Articular chondrocyte of knee joint (primary cell): ENCODE measurements at places on chromosomes 4 and X. TPM values are rescaled to one million over a fixed set of nuclear protein-coding genes. Genes with fewer than 3 reads are reported as not detected.

The RGN gene
- total RNA-seq, result 6.1 and 9.6 TPM in 2 replicates

The BEND4 gene
- total RNA-seq, result 0.11 TPM in 1 of 2 replicates, not detected in the other

The TMEM144 gene
- 9.4 and 11.8 TPM in 2 replicates for total RNA-seq

The TADA2B gene
- 11.5 and 13.4 TPM in 2 replicates for total RNA-seq

The TEX13C gene
- total RNA-seq, result not detected in 2 replicates

The COL4A6 gene
- not detected in 2 replicates for total RNA-seq

The FAM241A gene
- total RNA-seq, result 0.65 TPM in 2 replicates

The SPANXB1 gene
- not detected in 2 replicates for total RNA-seq

The CRLF2 gene
- total RNA-seq, result 0.11 TPM in 1 of 2 replicates, not detected in the other

The ODAM gene
- total RNA-seq, result not detected in 2 replicates

The FAM9C gene
- total RNA-seq, result under 0.01 TPM in 1 of 2 replicates, not detected in the other

The LCORL gene
- total RNA-seq, result 21.0 and 25.7 TPM in 2 replicates

The GPRIN3 gene
- total RNA-seq, result 0.22 and 0.26 TPM in 2 replicates

The SSX4B gene
- not detected in 2 replicates for total RNA-seq

The MTNR1A gene
- 0.32 TPM in 1 of 2 replicates, not detected in the other for total RNA-seq

The ADH4 gene
- total RNA-seq, result 0.13 and 0.32 TPM in 2 replicates

The MAGEB2 gene
- not detected in 2 replicates for total RNA-seq

The SLC4A4 gene
- 5.2 and 5.4 TPM in 2 replicates for total RNA-seq

The IL3RA gene
- total RNA-seq, result 0.13 and 0.76 TPM in 2 replicates

The AFF2 gene
- total RNA-seq, result 1.8 and 5.1 TPM in 2 replicates

The NHS gene
- total RNA-seq, result 6.1 and 8.1 TPM in 2 replicates

The GAGE2A gene
- not detected in 2 replicates for total RNA-seq

The FGF13 gene
- total RNA-seq, result 0.52 and 1.5 TPM in 2 replicates

The ZNF185 gene
- 3.4 and 5.0 TPM in 2 replicates for total RNA-seq

The RS1 gene
- total RNA-seq, result not detected in 2 replicates

The MGAT4D gene
- not detected in 2 replicates for total RNA-seq

The ELF2 gene
- 55.1 and 62.4 TPM in 2 replicates for total RNA-seq

The TMEM184C gene
- total RNA-seq, result 43.4 and 51.0 TPM in 2 replicates

The SPANXN5 gene
- not detected in 2 replicates for total RNA-seq

The CCSER1 gene
- 0.11 TPM in 1 of 2 replicates, not detected in the other for total RNA-seq

The LINC00632 gene
- 15.2 and 20.0 TPM in 2 replicates for total RNA-seq

The RBMXL3 gene
- total RNA-seq, result not detected in 2 replicates

The STK32B gene
- 10.8 and 13.1 TPM in 2 replicates for total RNA-seq

The PAGE1 gene
- total RNA-seq, result not detected in 2 replicates

The MYOZ2 gene
- total RNA-seq, result not detected in 2 replicates

The HSFX3 gene
- not detected in 2 replicates for total RNA-seq

The VCX3A gene
- total RNA-seq, result not detected in 2 replicates

The SRPK3 gene
- total RNA-seq, result 0.65 TPM in 2 replicates

The PCSK1N gene
- total RNA-seq, result 0.13 and 0.32 TPM in 2 replicates

The PASD1 gene
- total RNA-seq, result not detected in 2 replicates

The ASB12 gene
- total RNA-seq, result 0.13 and 0.22 TPM in 2 replicates

The FRAS1 gene
- under 0.01 and 0.11 TPM in 2 replicates for total RNA-seq
